Lower lobe of right lung (tissue), 2 donors: ENCODE measurements at places on chromosomes 7 and 10. TPM values are rescaled to one million over a fixed set of nuclear protein-coding genes. Genes with fewer than 3 reads are reported as not detected.

- peak overlapping the region; percentile 97 for H3K27ac ChIP-seq
- H3K27me3 ChIP-seq = peaks cover 21% of the 10 kb centered on the region
- peak; percentile 57 for DNase-seq
- peak overlapping the region; percentile 82 for H3K4me3 ChIP-seq
- H3K36me3 ChIP-seq = no peaks in the 10 kb centered on the region
- peaks cover 7% of the 10 kb centered on the region for H3K4me1 ChIP-seq
These were observed 924 bp downstream of the BMPR1A start for GRCh38 chr10:86757113-86757972.

- H3K4me3 ChIP-seq = no peak overlapping the region
- H3K27me3 ChIP-seq = no peaks in the 10 kb centered on the region
- no peak overlapping the region for H3K27ac ChIP-seq
- no peaks in the 10 kb centered on the region for H3K4me1 ChIP-seq
- peaks cover 89% of the 10 kb centered on the region for H3K36me3 ChIP-seq
These were observed 13.3 kb downstream of the TMEM120A start for GRCh38 chr7:75981203-75981452.

DNA sequence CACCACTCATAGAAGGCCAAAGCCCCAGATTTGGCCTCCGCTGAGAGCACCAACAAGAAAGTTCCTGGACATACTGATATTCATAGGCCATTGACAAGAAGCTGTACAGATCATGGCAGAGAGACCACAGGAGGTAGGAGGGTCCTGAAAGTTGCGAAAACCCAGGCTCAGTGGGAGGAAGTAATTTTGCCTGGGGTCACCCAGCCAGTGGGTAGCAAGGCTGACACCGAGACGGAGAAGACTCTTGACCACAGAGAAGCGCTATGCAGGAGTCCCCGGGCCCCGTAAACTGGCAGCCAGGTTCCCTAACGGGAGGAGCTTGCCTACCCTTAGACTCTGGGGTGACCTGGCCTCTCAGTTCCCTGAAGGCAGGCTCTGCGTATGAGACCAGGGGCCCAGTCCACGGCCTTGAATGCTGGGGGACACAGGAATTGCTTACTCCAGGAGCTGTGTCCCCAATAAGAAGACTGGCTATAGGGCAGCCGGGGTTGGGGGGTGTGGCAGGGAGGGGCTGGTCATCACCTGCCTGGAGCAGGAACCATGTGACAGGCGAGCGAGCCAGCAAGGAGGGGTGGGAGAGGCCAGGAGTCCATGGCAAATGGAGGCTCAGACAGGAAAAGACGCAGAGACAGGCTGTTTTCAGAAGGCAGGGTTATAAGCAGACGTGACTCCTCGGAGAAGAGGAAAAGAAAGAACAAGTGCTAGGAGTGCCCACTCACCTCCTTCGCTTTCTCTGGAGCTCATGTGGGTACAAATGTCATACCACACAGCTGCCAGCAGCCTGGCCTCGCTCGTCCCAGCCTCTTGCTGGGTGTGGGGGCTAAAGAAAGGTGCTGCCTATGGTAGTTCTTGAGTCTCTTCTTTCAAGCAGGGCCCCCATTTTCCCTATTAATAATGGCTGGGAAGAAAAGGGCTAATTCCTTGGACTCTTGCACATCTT, 24.6 kb upstream of the NPFFR1 start:
- H3K36me3 ChIP-seq = no peaks in the 10 kb centered on the region
- H3K4me1 ChIP-seq = peaks cover 6% of the 10 kb centered on the region
- H3K27ac ChIP-seq = no peak overlapping the region
- H3K27me3 ChIP-seq = no peaks in the 10 kb centered on the region

DNA sequence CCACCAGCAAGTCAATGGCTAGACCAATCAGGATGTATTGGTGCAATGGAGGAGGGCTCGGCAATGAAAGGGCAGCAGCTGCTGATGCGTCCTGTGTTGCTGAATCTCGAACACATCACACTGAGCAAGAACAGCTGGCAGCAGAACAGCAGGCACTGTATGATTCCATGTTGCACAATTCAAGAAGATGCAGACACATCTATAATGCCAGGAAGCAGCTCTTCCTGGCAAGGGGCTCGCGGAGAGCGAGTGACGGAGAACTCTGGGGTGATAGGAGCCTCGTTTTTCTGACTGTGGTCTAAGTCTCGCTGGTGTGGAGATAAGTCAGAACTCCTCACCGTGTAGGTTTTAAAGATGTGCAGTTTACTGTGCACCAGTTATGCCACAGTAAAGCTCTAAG, 24.8 kb upstream of the PFKP start:
- H3K27me3 ChIP-seq = peaks cover 4% of the 10 kb centered on the region
- H3K4me1 ChIP-seq = peaks cover 13% of the 10 kb centered on the region
- H3K4me3 ChIP-seq = no peak overlapping the region
- H3K27ac ChIP-seq = no peak overlapping the region

DNA sequence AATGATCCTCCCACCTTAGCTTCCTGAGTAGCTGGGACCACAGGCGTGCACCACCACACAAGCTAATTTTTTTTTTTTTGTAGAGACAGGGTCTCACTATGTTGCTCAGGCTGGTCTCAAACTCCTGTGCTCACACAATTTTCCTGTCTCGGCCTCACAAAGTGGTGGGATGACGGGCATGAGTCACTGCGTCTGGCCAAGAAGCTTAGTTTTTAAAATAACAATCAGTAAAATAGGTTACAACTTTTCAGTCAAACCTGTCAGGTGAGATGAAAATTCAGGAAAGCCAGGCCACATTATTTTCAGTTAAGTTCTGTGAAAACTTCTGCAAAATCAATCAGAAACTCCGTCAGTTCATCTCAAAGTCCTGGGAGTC, 55.4 kb downstream of the FAM241B start:
- DNase-seq = no peak
- H3K36me3 ChIP-seq = no peaks in the 10 kb centered on the region
- no peaks in the 10 kb centered on the region for H3K27me3 ChIP-seq
- peak overlapping the region; percentile 83 for H3K27ac ChIP-seq
- H3K4me1 ChIP-seq = peaks cover 10% of the 10 kb centered on the region

GRCh38 chr10:42594246-42594650, 44.1 kb downstream of the ZNF33B start:
- no peaks in the 10 kb centered on the region for H3K4me1 ChIP-seq
- no peak overlapping the region for H3K27ac ChIP-seq
- H3K36me3 ChIP-seq = peaks cover 39% of the 10 kb centered on the region

GRCh38 chr7:45443263-45443662, 130.9 kb upstream of the ADCY1 start:
- no peaks in the 10 kb centered on the region for H3K27me3 ChIP-seq
- no peaks in the 10 kb centered on the region for H3K36me3 ChIP-seq
- no peak for DNase-seq
- no peak overlapping the region for H3K4me3 ChIP-seq
- no peak overlapping the region for H3K27ac ChIP-seq

GRCh38 chr7:2883101-2883500, 39.0 kb upstream of the GNA12 start:
- no peak for DNase-seq
- H3K36me3 ChIP-seq = no peaks in the 10 kb centered on the region
- H3K4me3 ChIP-seq = no peak overlapping the region
- no peaks in the 10 kb centered on the region for H3K4me1 ChIP-seq

The ERVW-1 gene
- total RNA-seq = not detected

The PRPS1L1 gene
- total RNA-seq = not detected
